ENCODE measurements at places on chromosomes 13 and 19.

- no peak for ATAC-seq
Observed at GRCh38 chr19:41587101-41587837, 11.3 kb downstream of the CEACAM21 start.

- peak; percentile 47 for ATAC-seq
Observed at GRCh38 chr13:27259831-27260230, 8.5 kb downstream of the RPL21 start.

DNA sequence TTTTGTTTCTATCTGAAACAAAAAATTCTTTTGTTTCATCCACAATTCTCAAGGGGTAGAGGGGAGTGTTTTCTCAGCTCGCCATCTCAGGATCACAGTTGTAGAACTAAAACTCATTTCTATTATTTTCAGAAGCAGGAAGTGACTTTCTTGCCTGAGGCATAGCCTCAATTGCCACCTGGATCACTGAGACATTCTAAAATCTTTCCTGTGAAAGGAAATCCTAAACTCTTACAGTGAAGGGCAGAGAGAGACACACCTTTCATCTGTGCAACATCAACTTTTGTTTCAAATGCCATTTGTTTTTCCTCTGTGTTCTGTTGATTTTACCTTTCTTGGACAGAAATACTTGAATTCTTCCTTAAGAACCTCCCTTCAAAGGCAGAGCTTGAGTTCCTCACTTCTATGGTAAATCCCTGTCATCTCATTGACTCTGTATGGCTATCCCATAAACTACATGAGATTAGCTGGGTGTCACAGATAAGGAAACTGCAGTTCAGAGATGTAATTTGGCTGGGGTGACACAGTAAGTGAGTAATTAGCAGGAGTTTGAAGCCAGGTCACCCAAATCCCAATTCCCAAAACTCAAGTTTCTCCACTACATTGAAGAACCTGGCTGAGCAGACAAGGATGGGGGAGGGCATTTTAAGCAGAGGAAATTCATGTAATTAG lies 224.4 kb upstream of the HTR2A start:
- no peak for ATAC-seq

DNA sequence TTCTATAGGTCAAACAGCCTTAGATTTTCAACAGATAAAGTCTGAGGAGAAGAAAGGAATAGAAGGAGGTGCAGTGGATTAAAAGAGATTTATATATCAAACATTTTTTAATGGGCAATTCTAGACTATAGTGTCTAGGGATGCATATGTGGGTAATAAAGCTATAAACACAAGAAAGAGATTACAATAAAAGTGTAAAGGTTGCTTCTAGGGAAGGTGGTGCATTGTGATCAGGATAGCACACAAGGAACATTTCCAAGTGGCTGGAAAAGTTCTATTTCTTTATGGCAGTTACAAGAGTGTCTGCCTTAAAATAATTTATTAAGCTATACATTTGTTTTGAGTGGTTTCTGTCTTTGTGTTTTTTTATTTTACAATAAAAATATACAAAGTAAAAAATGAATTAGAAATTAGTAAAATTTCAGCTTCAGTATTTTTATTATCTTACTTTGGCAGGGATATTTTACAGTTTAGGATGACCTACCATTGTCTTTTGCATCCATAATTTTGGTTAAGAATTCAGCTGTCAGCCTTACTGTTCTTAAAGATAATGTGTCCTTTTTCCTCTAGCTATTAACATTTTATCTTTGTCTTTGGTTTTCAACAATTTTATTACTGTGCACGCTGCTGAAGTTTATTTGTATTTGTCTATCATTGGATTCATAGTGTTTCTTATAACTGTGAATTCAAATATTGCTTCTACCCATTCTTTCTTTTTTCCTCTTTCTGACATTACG lies 221.8 kb downstream of the LACC1 start:
- no peak for ATAC-seq

GRCh38 chr19:6343462-6343861 lies 10.1 kb upstream of the ACER1 start:
- no peak for ATAC-seq

- no peak for ATAC-seq
Observed at GRCh38 chr19:55091126-55091910, 15.6 kb downstream of the EPS8L1 start.

DNA sequence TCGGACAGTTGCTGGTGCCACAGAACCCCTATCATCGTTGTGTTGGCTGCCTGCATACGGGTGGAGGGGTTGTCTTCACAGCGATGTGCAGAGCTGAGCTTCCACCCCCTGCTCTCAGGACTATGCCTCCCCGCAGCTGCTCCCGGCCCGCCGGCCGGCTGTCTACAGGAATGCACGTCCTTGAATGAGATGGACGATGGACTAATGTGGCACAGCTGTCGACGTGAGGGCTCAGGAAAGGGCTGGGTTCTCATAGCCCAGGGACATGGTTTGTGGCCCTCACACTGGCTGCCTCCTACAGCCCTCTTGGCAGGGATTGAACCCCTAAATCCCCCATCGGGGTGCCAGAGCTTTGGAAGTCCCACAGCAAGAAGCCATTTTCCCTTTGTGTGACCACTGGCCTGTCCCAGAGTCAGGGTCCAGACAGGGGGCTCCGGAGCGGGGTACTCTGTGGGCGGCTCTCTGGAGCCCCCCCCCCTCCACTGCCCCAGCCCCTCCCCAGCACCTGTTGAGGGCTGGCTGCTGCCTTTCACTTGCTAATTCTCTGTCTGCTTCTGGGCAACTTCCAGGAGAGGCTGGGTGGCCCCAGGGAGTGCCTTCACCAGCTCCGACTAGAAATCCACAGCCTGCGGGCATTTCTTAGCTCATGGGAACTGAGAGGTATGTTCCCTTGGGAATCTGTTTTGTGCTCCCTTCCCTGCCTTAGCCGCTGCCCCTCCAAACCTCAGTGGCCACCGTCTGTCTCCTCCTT lies 40.2 kb downstream of the TSSK6 start:
- ATAC-seq = no peak

GRCh38 chr13:110640591-110641029 lies 25.3 kb downstream of the NAXD start:
- no peak for ATAC-seq

- no peak for ATAC-seq
Observed at GRCh38 chr13:110702591-110703526, 3.1 kb downstream of the CARS2 start.

GRCh38 chr13:36405151-36405550 lies 27.1 kb upstream of the CCNA1 start:
- no peak for ATAC-seq

GRCh38 chr13:98571955-98572662 lies 4.8 kb downstream of the STK24 start:
- ATAC-seq = no peak

DNA sequence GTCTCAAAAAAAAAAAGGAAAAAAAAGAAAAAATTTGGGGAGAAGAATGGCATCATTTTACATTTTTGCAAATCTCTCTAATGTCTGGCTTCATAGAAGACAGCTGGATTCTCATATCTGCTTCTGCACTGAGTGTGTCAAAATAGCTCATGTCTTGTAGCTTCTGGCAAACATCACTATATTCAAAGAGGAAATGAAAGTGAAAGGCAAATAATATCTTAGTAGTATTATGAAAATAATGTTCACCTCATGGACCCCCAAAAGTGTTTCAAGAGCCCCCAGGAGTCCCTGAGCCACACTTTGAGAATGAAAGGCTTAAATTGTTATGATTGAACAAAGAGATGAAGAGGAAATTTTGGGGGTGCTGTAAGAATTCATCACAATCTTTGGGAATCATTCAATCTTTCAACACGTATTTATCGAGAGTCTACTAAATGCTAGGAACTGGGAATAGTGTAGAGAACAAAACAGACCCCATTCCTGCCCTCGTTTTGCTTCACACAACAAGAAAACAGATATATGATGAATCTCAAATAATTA lies 1.2 kb upstream of the SLC6A16 start:
- no peak for ATAC-seq

DNA sequence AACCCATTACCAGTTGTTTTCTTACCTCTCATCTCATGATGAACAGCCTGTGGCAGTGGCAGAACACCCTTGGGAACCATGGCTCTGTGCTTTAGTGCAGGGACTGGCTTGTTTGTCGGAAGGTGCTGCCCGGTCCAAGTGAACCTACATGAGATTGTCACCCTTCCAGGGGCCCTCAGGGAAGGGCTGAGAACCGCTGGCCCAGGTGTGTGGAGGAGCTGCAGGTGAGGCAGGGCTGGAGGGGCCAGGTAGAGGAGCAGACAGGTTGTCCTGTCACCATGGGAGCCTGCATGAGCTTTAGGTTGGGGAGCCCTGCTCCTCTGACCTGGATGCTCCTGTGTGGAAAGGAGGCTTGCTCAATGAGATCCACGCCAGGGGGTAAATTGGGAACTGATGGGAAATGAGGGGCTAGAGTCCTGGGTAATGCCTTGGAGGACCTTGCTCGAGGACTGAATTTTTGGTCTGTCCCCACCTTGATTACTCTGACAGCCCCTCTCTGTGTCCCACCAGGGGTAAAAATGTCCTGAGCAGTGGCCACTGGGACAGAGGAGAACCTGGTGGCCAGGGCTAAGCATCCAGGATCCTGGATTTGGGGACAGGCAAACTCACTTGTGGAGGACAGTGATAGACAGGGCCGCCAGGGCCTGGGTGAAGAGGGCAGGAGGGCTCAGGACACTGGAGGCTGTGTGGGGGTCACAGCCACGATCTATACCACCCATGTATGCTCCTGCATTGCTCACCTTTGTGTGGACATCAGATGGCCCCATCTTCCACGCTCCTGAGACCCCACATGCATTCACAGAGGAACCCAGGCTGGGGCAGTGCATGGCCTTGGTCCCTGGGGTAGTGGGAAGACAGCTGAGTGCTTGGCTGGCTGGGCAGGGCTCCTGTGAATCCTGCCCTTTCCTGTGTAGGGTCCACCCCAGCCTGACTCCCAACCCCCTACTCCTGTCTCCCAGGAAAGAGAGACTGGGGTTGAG lies 24.1 kb upstream of the CEACAM1 start:
- ATAC-seq = no peak

GRCh38 chr13:59621773-59622172 lies 542.0 kb downstream of the DIAPH3 start:
- no peak for ATAC-seq

- ATAC-seq = no peak
Observed at GRCh38 chr13:75762955-75763354, 126.8 kb downstream of the LMO7 start.

- ATAC-seq = no peak
Observed at GRCh38 chr19:47021536-47022139, 2.0 kb downstream of the NPAS1 start.

DNA sequence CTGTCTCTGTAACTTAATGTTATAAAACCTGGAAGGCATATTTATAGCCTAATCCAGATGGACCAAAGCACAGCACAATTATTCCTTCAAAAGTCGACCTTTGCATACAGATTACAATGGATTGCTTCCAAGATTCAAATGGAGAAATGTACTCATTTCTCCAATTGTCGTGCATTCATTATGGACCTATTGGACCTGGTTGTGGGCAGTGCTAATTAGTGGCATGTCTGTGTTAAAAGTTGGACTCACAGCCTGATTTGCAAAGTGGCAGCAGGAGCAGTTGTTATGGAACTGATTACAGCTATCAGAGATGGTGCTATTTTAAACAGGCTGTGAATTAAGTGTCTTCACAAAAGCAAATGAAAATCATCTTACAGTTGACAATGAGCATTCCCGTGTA lies 1529.3 kb upstream of the SLC10A2 start:
- no peak for ATAC-seq

- ATAC-seq = no peak
Observed at GRCh38 chr13:107574517-107575210, 640.7 kb downstream of the LIG4 start.

DNA sequence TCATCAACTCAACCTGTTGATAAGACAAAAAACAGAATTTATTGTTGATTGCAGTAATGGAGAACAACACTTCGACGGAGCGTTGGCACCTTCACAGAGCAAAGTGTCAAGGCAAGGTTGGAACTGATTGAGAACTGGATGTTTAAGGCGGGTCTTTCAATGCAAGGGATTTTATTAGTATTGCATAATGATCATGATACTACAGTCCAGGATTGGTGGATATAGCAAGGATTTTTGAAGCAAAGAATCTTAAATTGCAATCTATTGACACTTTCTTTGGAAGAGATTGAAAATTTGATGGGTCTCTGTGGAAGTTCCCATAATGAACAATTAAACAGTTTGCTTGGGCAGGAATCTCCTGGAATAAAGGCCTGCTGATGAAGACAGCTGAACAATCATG lies 632 bp upstream of the ZNF235 start:
- no peak for ATAC-seq

- peak; percentile 53 for ATAC-seq
Observed at GRCh38 chr13:27704681-27705080, 83.0 kb downstream of the POLR1D start.

GRCh38 chr13:23701636-23702035 lies 131.4 kb downstream of the TNFRSF19 start:
- no peak for ATAC-seq

- peak; percentile 67 for ATAC-seq
Observed at GRCh38 chr19:48398375-48399235, 5.1 kb downstream of the GRIN2D start.

Data from activated CD4-positive, CD25-positive, alpha-beta regulatory T cell treated with anti-CD3 and anti-CD28 coated beads, Interleukin-2, amount 50 U/mL, for 24 hours (primary cell).